Calu3 (cell line): ENCODE measurements at places on chromosomes 6 and 20. TPM values are rescaled to one million over a fixed set of nuclear protein-coding genes. Genes with fewer than 3 reads are reported as not detected.
A peak's percentile ranks its signal among the peaks of the same experiment; 100 is the strongest.

GRCh38 chr6:158287047-158287446, 25.2 kb upstream of the TULP4 start:
- H3K27ac ChIP-seq: no peak overlapping the region
- H3K36me3 ChIP-seq: peaks cover 6% of the 10 kb centered on the region
- no peaks in the 10 kb centered on the region for H3K4me1 ChIP-seq
- no peaks in the 10 kb centered on the region for H3K27me3 ChIP-seq
- no peak for DNase-seq

PSORS1C1 gene
- 9.4 and 11.0 TPM in 2 replicates for total RNA-seq

SYCP2L gene
- 0.12 TPM in 1 of 2 replicates, not detected in the other for total RNA-seq

PHF1 gene
- total RNA-seq: 62.4 and 68.3 TPM in 2 replicates

DNA sequence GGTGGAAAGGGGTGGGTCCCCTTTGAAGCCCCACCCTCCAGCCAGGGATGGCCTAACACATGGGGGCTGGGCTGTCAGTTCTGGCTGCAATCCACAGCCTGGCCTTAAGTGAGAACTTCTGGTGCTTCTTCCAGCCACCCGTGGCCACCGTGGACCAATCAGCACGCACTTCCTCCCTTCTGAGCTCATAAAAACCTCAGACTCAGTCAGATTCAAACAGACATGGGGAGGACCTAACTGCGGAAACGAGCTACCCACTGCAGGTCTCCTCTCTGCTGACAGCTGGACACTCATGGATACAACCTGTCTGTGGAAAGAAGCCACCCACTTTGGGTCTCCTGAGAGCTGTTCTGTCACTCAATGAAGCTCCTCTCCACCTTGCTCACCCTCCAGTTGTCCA, 20.4 kb upstream of the ZNF391 start:
- no peak overlapping the region for H3K27ac ChIP-seq
- H3K36me3 ChIP-seq: no peaks in the 10 kb centered on the region
- DNase-seq: no peak
- no peaks in the 10 kb centered on the region for H3K27me3 ChIP-seq
- no peak overlapping the region for H3K4me3 ChIP-seq

GRCh38 chr6:27312146-27312949, at the start of gene POM121L2:
POM121L2 (minus strand) TSS chr6:27312273; CDS start chr6:27312170, 103 bp downstream.
- H3K27me3 ChIP-seq: no peaks in the 10 kb centered on the region
- peaks cover 9% of the 10 kb centered on the region for H3K36me3 ChIP-seq
- no peaks in the 10 kb centered on the region for H3K4me1 ChIP-seq
- DNase-seq: peak; percentile 84
- H3K4me3 ChIP-seq: peak within 1 kb of the TSS; percentile 65
- no peak within 1 kb of the TSS for H3K27ac ChIP-seq

PGC gene
- not detected in 2 replicates for total RNA-seq

DNA sequence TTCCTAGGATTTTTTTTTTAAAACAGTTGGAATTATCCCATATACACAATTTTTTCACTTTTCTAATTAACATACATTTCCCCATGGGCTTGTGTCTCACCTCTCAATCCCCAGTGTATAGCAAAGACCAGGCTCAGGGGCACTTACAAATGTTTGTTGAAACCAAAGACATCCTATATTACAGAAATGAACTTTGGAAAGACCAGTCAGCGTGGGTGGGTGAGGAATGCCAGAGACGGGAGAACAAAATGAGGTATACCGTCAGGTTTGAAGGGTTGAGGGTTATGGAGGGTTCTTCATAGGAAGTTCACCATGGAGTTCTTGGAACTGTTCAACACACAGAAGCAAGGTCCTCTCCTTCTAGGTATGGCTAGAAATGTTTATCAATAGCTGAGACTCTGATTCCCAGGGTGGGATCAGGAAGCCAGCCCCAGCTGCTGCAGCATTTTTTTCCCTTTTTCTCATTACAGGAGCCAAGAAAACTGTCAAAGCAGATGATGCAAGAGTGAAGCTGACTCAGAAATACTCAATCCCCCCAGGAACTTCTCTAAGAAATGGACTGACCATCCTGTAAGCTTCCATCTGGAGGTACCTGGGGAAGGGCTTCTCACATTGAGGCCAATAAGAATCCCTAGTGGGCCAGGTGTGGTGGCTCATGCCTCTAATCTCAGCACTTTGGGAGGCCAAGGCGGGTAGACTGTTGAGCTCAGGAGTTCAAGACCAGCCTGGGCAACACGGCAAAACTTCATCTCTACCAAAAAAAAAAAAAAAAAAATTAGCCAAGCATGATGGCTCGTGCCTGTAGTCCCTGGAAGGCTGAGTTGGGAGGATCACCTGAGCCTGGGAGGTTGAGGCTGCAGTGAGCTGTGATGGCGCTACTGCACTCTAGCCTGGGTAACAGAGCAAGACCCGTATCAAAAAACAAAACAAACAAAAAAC, 15.9 kb upstream of the TBC1D20 start:
- peaks cover 8% of the 10 kb centered on the region for H3K4me1 ChIP-seq
- peaks cover 44% of the 10 kb centered on the region for H3K36me3 ChIP-seq
- H3K27me3 ChIP-seq: no peaks in the 10 kb centered on the region
- H3K27ac ChIP-seq: no peak overlapping the region

GRCh38 chr6:121382467-121383121, 48.3 kb upstream of the TBC1D32 start:
- no peaks in the 10 kb centered on the region for H3K4me1 ChIP-seq
- H3K27me3 ChIP-seq: no peaks in the 10 kb centered on the region
- no peak overlapping the region for H3K4me3 ChIP-seq
- no peaks in the 10 kb centered on the region for H3K36me3 ChIP-seq
- DNase-seq: no peak

PLCB4 gene
- total RNA-seq: 9.9 and 12.9 TPM in 2 replicates

- peaks cover 9% of the 10 kb centered on the region for H3K4me1 ChIP-seq
- peak; percentile 39 for DNase-seq
- no peak overlapping the region for H3K4me3 ChIP-seq
- H3K36me3 ChIP-seq: peaks cover under 1% of the 10 kb centered on the region
Observed at GRCh38 chr20:45905505-45906079, 6.4 kb downstream of the PLTP start.

DNA sequence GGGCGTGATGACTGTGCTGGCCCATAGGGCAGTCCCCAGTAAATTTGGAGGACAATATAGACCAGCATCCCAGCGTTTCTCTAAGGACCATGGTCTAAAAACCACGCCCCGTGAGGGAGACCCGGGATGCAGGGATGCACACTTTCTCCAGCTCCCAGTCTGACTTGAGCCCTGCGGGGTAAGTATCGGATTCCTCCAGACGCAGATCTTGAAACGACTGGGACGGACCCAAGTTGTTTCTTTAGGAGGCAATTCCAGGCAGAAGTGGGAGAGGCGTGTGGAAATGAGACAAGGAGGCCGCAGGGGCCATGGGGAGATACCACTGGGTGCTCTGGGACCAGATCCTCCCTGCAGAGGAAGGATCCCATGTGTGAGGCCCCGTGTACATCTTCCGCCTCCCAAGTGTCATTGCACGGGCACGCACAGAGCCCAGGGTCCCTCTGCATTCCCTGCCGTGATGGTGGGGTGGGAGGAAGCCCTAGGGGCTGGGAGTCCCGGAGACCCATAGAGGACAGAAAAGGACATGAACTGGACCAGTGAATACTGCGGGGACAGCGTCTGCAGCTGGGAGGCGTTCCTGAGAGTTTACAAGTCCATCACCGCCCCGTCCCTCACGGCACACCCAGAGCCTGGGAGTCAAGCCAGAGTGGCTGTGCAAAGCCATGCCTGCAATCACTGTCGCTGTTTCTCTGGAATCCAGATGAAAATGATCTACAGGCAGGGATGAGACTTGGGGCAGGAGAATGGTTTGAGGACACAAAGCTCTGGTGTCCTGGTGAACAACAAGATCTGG, 522.9 kb downstream of the CDH26 start:
- H3K27ac ChIP-seq: no peak overlapping the region
- H3K4me3 ChIP-seq: no peak overlapping the region
- DNase-seq: no peak
- H3K36me3 ChIP-seq: no peaks in the 10 kb centered on the region
- H3K27me3 ChIP-seq: no peaks in the 10 kb centered on the region

DNA sequence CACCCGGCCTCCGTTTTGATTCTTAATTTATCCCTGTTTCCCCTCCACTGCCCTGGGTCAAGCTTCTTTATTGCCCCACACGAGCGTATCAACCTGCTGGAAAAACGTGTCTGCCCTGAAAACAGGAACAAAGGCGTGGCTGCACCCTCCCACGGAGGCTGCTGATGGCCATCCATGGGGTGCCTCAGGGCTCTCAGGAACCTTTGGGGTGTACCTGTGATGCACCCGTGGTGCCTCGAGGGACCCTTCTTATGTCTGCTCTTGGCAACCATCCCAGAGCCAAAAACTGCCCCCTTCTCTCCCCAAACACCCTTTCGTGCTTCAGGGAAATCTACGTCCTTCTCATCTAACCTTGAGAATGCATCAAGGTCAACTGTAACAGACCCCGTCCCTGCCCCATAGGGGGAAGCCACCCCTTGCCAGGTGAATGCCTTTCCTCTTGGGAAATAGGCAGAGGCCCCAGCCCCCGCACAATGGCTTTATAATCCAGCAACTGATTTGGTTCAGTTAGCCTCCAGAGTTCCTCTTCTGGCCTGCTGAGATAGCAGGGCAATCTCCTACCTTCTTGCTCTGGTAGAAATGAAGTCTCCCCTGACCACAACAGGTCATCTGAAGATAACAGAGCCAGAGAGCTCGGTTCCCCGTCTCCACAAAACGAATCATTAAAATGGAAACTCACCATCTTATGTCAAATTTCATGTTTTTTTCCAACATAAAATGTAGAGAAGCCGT, 29.4 kb downstream of the PSMG4 start:
- H3K27me3 ChIP-seq: peaks cover 8% of the 10 kb centered on the region
- H3K4me1 ChIP-seq: no peaks in the 10 kb centered on the region
- H3K4me3 ChIP-seq: no peak overlapping the region
- no peak overlapping the region for H3K27ac ChIP-seq

DNA sequence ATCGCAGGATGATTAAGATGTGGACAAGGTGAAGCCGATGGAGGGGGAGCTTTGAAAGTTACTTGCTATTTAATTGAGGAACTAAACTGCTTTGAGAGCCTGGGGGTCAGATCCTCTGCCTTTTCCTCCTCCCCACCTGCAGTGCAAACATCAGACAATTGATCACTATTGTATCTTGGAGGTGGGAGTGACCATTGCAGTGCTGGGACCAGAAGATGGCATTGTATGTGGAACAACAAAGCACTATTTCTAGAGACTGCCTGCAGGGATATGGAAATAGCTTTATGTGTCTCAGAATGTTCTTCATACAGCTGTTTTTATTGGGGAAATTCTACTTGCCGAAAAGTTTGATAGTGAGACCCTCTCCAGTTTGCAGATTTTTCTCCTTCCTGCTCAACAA, 4.2 kb downstream of the MOG start:
- no peaks in the 10 kb centered on the region for H3K4me1 ChIP-seq
- H3K27ac ChIP-seq: no peak overlapping the region
- peaks cover 1% of the 10 kb centered on the region for H3K27me3 ChIP-seq
- no peak overlapping the region for H3K4me3 ChIP-seq
- DNase-seq: no peak
- H3K36me3 ChIP-seq: no peaks in the 10 kb centered on the region

DNA sequence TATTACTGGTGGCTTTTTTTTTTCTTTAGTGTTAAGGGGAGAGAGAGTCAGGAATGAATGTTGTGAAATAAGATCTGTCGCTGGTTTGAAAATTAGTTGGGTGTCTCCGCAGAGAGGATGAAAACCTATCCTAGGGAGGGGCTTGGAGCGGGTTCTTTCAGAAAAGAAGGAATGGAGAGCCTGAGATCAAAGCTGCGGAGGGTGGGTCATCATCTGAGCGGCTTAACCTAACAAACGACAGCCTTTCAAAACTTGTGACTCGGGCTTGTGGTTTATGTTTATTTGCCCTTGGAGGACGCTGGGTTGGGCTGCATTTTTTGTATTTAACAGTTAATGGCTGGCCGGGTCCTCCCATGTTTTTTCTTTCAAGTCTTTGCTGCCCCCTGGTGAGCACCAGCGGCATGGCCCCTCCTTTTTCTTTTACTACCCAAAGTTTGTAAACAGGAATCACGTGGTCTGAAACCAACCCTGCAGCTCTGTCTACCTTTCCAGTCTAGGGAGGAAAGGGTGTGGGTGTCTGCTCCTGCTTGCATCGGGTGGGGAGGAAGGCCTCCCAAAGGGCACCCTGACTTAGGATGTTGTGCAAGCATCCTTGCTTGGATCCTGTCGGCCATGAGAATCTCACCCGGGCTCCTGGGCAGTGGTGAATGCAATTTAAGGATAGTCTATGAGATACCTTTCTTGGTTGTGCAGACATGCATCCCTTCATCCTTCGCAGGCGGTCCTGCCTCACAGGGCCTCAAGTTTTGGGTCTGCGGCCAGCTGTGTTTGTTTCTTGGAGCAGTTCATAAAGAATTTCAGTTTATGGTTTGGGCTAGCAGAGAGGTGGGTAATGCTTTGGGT, 2.2 kb downstream of the PIM1 start:
- H3K36me3 ChIP-seq: peaks cover 76% of the 10 kb centered on the region
- peak overlapping the region; percentile 96 for H3K4me3 ChIP-seq
- H3K4me1 ChIP-seq: peaks cover 23% of the 10 kb centered on the region
- H3K27me3 ChIP-seq: no peaks in the 10 kb centered on the region
- peak overlapping the region; percentile 75 for H3K27ac ChIP-seq
- DNase-seq: peak; percentile 95

- H3K4me1 ChIP-seq: peaks cover 54% of the 10 kb centered on the region
- DNase-seq: no peak
- peaks cover 65% of the 10 kb centered on the region for H3K36me3 ChIP-seq
- H3K4me3 ChIP-seq: peak overlapping the region; percentile 21
- H3K27ac ChIP-seq: peak overlapping the region; percentile 73
- H3K27me3 ChIP-seq: peaks cover 7% of the 10 kb centered on the region
Observed at GRCh38 chr6:85673198-85674139, 30.8 kb upstream of the SYNCRIP start.

DNA sequence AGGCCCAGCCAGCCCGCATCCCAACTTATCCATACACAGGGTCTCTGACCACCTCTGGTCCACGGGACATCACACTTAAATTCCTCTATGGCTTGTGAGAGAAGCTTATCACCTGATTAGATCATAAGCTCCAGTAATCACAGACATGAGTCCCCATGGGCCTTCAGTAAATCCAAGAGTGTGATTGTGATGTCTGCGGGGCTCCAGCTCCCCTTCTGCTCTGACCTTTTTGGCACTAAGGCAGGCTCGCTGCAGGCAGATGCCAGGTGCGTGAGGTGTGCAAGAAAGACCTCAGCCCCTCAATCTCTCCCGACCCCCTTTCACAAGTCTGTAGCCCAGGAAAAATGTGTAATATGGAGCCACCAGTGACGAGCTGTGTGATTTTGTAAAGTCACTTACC, 127.6 kb upstream of the DUSP22 start:
- no peaks in the 10 kb centered on the region for H3K4me1 ChIP-seq
- DNase-seq: no peak
- no peaks in the 10 kb centered on the region for H3K36me3 ChIP-seq
- no peak overlapping the region for H3K27ac ChIP-seq
- H3K27me3 ChIP-seq: peaks cover 20% of the 10 kb centered on the region

DNA sequence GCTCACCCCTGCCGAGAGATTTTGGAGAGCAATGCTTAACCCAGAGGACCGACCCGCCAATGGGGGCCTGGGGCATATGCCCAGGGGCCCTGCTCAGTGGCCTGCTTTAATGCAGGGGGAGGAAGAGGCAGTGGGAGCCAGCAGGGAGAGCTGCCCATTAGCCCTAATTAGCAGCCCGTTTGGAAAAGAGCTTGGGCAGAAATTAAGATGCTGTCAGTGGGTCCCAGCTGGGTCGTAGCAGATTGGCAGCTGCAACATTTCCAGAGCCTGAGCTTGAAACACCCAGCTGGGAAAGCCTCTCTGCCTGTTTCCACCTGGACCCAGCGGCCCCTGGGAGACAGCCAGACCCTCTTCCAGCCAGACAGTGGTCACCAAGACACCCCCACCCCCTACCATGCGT, 39.5 kb downstream of the CD40 start:
- H3K27ac ChIP-seq: no peak overlapping the region
- H3K36me3 ChIP-seq: no peaks in the 10 kb centered on the region
- DNase-seq: no peak
- no peaks in the 10 kb centered on the region for H3K4me1 ChIP-seq

- peaks cover 8% of the 10 kb centered on the region for H3K4me1 ChIP-seq
- H3K4me3 ChIP-seq: no peak overlapping the region
- no peak for DNase-seq
Observed at GRCh38 chr6:9126878-9127560, 691.7 kb upstream of the SLC35B3 start.

FAM217B gene
- total RNA-seq: 32.3 and 34.4 TPM in 2 replicates

SYTL3 gene
- total RNA-seq: 14.2 and 15.0 TPM in 2 replicates
